ENCODE measurements at places on chromosomes 7 and 10. TPM values are rescaled to one million over a fixed set of nuclear protein-coding genes. Genes with fewer than 3 reads are reported as not detected.

C7orf57 gene
- total RNA-seq = not detected

FAM25G gene
- not detected for total RNA-seq

CH25H gene
- 2.0 TPM for total RNA-seq

SAMD9 gene
- 4.9 TPM for total RNA-seq

- DNase-seq = no peak
Measured at GRCh38 chr7:39644170-39644569, 20.8 kb downstream of the RALA start.

DNA sequence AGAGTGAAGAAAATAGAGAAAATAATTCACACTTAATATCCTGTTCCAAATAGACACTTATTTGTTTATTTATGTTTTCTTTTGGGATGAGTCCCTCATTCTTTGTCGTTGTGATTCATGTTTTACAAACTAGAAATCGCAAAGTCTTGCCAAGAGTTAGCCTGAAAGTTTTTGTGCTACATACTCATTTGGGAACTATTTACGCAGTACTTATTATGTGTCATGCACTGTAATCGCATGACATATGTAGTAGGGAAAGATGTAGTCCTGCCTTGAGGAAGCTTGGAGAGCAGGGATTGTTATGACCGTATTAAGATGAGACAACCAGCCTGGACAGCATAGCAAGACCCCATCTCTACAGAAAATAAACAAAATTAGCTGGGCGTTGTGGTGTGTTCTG, 189.3 kb downstream of the ABCA13 start:
- no peak for DNase-seq

GRCh38 chr7:144384555-144385245, 18.8 kb downstream of the NOBOX start:
- no peak for DNase-seq

DNA sequence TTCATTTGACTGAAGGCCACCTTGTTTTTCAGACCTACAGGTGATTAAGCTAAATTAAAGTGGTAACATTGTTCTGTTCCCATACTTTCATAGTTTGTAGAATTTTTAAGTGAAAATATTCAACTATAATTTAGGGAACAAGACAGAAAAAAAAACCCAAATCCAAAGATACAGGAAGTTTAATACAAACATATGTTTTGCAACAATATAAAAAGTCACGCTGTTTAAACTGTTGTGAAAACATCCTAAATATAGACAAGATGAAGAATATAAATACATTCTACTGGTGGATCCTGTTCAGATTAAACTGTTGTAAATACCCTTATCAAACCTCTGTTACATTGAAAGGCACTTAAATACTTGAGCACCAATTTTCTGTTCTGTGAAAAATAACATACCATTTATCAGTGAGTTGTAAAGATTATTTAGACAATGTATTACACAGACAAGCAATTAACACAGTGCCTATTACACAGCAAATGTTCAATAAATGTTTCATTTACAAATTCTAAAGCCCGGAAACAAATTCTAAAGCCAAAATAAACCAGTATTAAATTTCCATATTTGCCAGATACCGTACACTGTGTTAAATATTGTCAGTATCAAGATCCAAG, 14.2 kb downstream of the ASZ1 start:
- no peak for DNase-seq

All from body of pancreas (tissue), 4 donors.